ENCODE measurements at places on chromosomes 7 and 10. TPM values are rescaled to one million over a fixed set of nuclear protein-coding genes. Genes with fewer than 3 reads are reported as not detected.

GPR26 gene
- total RNA-seq: not detected

MYL7 gene
- total RNA-seq: 13.0 TPM

LLCFC1 gene
- not detected for total RNA-seq

TMEM176B gene
- total RNA-seq: 7.7 TPM

SLC26A3 gene
- total RNA-seq: not detected

GNAT3 gene
- total RNA-seq: not detected

CUBN gene
- total RNA-seq: 2.0 TPM

PALS2 gene
- 52.2 TPM for total RNA-seq

RNF32 gene
- 0.75 TPM for total RNA-seq

SFTPA1 gene
- total RNA-seq: not detected

HYAL4 gene
- 0.09 TPM for total RNA-seq

FAM20C gene
- total RNA-seq: 24.0 TPM

PON3 gene
- 5.0 TPM for total RNA-seq

PTPN20 gene
- total RNA-seq: 0.53 TPM

EIF4H gene
- 141 TPM for total RNA-seq

TEX36 gene
- total RNA-seq: not detected

ZP3 gene
- 0.49 TPM for total RNA-seq

GCK gene
- total RNA-seq: 4.4 TPM

DENND2A gene
- 23.9 TPM for total RNA-seq

GRCh38 chr7:148022832-148023231 is 567.7 kb upstream of the C7orf33 start:
- H3K27ac ChIP-seq: no peak overlapping the region
- no peaks in the 10 kb centered on the region for H3K4me1 ChIP-seq
- no peaks in the 10 kb centered on the region for H3K36me3 ChIP-seq

GRCh38 chr10:15745751-15746150 is 26.0 kb upstream of the ITGA8 start:
- H3K27me3 ChIP-seq: no peaks in the 10 kb centered on the region
- H3K4me1 ChIP-seq: peaks cover 50% of the 10 kb centered on the region
- H3K4me3 ChIP-seq: no peak overlapping the region
- peak overlapping the region; percentile 90 for H3K27ac ChIP-seq
- H3K36me3 ChIP-seq: no peaks in the 10 kb centered on the region
- DNase-seq: peak; percentile 95

- H3K4me1 ChIP-seq: no peaks in the 10 kb centered on the region
- DNase-seq: peak; percentile 2
- no peaks in the 10 kb centered on the region for H3K36me3 ChIP-seq
Measured at GRCh38 chr7:106463851-106464611, 179.2 kb upstream of the NAMPT start.

DNA sequence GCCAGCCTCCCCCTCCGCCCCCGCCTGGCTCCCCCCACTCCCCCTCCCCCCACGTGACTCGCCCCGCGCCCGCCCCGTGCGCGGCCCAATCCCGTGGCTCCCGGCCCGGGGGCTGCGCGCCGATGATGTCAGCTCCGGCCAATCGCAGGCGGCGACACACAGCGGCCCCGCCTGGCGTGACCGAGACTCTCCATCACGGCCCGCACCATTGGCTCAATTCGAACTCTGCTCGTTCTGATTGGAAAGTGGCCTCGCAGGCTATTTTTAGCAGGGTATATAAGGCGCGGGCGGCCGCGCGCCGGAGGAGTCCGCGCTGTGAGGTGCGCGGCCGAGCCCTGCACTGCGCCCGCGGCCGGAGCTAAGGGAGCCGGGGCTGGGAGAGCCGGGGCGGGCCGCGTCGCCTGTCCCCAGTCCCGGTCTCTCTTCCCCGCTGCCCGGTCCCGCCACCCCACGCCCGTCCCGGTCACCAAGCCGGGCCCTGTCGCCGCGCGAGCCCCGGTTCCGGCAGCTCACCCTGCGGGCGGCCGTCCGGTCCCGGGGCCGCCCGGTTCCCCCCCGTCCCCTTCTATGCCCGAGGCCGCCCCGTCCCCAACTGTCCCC is 342 bp upstream of the KLF6 start:
- peaks cover 23% of the 10 kb centered on the region for H3K36me3 ChIP-seq
- H3K4me3 ChIP-seq: peak overlapping the region; percentile 96
- H3K27me3 ChIP-seq: no peaks in the 10 kb centered on the region
- peak overlapping the region; percentile 99 for H3K27ac ChIP-seq
- peaks cover 25% of the 10 kb centered on the region for H3K4me1 ChIP-seq
- peak; percentile 99 for DNase-seq

DNA sequence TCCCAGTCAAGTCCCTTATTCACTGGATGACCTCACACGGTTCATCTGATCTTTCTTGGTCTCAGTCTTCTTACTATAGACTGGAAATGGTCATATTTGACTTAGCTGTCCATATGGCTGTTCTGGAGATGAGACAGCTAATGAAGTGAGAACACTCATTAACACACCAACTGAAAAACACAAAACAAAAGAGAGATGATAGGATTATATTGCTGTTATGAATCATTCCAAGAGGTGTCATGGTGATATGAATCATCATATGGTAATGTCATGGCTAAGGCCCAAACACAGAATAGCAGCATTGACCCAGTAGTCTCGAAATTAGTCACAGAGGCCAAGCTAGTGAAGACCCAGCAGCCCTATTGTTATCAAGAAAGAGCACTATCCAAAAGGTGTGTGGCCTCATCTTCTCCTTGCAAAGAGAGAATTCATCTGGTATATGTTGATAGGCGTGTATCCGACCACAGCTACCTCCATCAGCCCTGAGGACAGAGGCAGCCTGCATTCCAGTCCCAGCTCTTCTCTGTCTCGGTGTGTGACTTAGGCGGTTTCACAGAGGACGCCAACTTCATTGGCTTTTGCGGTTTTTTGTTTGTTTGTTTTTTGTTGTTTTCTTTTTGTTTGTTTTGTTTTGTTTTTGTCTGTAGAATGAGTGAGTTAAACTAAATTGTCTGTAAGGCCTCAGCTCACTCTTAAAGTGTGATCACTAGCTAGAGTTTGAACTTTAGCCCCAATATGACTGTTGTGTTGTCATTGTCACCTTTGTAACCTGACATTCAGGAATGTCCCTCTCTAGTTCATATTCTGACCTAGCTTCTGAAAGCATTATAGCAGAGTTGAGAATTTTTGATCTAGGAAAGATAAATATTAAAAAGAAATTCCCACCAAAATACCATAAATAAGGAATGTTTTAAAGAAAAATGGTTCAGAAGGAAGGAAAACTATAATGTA is 97.4 kb upstream of the PDCD4 start:
- no peak for DNase-seq
- H3K27ac ChIP-seq: no peak overlapping the region
- H3K27me3 ChIP-seq: no peaks in the 10 kb centered on the region
- no peaks in the 10 kb centered on the region for H3K4me1 ChIP-seq

- no peak for DNase-seq
- no peaks in the 10 kb centered on the region for H3K27me3 ChIP-seq
Measured at GRCh38 chr10:15043674-15044073, at the start of gene OLAH. TSS of gene OLAH (plus strand) at chr10:15043943. CDS start at chr10:15047289, 3,346 bp downstream.

DNA sequence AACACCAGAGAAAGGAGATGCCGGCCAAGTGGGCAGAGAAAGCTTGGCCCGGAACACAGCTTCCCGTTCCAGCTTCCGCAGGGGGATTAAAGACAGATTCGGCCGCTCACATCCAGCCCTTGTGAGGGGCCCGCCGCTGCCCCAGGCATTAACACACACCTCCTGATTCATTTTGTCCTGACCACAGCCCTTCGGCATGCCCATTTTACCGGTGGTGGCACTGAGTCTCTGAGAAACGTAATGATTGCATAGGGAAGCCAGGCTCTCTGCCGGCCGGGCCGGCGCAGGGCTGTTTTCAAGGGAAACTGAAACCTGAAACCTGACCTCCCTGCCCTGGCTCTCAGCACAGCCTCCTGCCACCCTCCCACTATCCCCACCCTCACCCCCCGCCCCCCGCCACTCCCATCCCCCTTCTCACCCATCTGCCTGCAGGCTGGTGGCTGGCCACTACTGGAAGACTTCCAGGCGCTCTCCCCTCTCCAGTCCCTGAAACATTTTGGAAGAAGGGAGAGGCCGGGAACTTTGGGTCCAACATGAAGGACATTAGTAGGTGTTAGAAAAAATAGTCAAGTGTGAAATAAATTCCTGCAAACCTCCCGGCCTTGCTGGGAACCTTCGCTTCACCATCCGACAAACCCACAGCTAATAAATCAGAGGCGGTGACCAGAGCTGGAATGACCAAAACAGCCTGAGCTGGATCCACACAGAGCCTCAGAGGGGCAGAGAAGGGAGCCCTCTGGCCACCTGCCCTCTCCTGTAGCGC is 83.5 kb upstream of the CUX1 start:
- peaks cover 2% of the 10 kb centered on the region for H3K27me3 ChIP-seq
- H3K4me1 ChIP-seq: peaks cover 19% of the 10 kb centered on the region
- H3K27ac ChIP-seq: peak overlapping the region; percentile 80
- DNase-seq: peak; percentile 86
- peak overlapping the region; percentile 19 for H3K4me3 ChIP-seq

GRCh38 chr10:122308417-122309141 is 37.5 kb downstream of the BTBD16 start:
- no peak overlapping the region for H3K4me3 ChIP-seq
- DNase-seq: peak; percentile 71
- H3K27ac ChIP-seq: peak overlapping the region; percentile 92

DNA sequence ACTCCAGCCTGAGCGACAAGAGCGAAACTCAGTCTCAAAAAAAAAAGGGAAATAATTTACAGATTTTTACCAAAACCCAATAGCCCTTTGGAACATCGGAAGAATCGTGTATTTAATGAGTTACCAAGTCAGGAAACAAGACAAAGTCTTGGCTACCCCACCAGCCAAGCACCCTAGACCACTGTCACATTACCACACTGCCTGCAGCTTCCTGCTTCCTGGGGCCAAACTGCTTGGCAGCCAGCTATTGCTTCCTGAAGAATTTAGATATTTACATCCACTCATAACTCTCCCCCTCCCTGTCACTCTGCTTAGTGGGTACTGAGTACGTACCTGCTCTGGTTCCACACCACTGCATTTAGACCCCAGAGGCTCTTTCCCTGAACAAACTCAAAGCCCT is 14.1 kb upstream of the TNPO3 start:
- no peaks in the 10 kb centered on the region for H3K36me3 ChIP-seq
- DNase-seq: no peak
- H3K27ac ChIP-seq: no peak overlapping the region
- H3K27me3 ChIP-seq: peaks cover 12% of the 10 kb centered on the region

- no peaks in the 10 kb centered on the region for H3K27me3 ChIP-seq
- no peaks in the 10 kb centered on the region for H3K36me3 ChIP-seq
- H3K27ac ChIP-seq: no peak overlapping the region
- no peak overlapping the region for H3K4me3 ChIP-seq
Measured at GRCh38 chr7:114051871-114052331, 133.1 kb upstream of the PPP1R3A start.

GRCh38 chr10:34031400-34031799 is 696.9 kb upstream of the NRP1 start:
- no peak overlapping the region for H3K4me3 ChIP-seq
- no peaks in the 10 kb centered on the region for H3K36me3 ChIP-seq
- H3K27ac ChIP-seq: no peak overlapping the region
- peaks cover 10% of the 10 kb centered on the region for H3K4me1 ChIP-seq
- H3K27me3 ChIP-seq: no peaks in the 10 kb centered on the region

DNA sequence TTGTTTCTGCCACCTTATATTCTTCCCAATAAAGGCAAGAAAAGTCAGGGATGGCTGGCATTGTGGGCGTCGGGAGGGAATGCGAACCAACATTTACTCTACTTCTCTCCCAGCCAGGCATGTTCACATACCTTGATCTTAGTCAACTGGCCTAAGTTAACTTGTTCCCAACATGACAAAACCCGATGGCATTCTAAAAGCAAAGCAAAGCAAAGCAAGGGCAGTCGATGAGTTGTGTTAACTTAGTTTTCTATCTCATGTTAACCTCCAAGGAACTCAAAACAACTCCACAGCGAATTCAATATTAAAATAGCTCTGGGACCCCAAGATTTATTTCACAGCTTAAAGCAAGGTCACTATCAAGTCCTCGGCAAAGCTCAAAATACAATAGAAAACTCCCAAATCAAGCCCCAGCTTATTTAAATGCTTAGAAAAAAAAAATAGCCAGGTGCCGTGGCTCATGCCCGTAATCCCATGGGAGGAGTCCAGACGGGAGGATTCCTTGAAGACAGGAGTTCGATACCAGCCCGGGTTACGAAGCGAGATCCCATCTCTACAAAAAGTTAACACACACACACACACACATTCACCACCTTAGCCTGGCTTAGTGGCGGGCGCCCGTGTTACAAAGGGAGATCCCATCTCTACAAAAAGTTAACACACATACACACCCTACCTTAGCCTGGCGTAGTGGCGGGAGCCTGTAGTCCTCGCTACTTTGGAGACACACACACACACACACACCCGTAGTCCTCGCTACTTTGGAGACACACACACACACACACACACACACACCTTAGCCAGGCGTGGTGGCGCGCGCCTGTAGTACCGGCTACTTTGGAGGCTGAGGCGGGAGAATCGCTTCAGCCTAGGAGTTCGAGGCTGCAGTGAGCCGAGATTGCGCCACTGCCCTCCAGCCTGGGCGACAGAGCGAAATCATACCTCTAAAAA is 901 bp upstream of the CCNY start:
- DNase-seq: peak; percentile 36
- H3K4me1 ChIP-seq: peaks cover 17% of the 10 kb centered on the region
- H3K4me3 ChIP-seq: peak overlapping the region; percentile 83
- H3K36me3 ChIP-seq: peaks cover 9% of the 10 kb centered on the region

GRCh38 chr7:137960020-137960419 is 41.9 kb downstream of the CREB3L2 start:
- no peaks in the 10 kb centered on the region for H3K27me3 ChIP-seq
- DNase-seq: peak; percentile 84
- H3K36me3 ChIP-seq: peaks cover 10% of the 10 kb centered on the region
- H3K4me1 ChIP-seq: peaks cover 4% of the 10 kb centered on the region
- H3K27ac ChIP-seq: no peak overlapping the region
- H3K4me3 ChIP-seq: no peak overlapping the region

- H3K36me3 ChIP-seq: no peaks in the 10 kb centered on the region
- DNase-seq: peak; percentile 77
- no peaks in the 10 kb centered on the region for H3K4me1 ChIP-seq
- H3K4me3 ChIP-seq: no peak overlapping the region
- H3K27ac ChIP-seq: no peak overlapping the region
Measured at GRCh38 chr10:50937230-50937907, 51.9 kb upstream of the A1CF start.

- peak; percentile 6 for DNase-seq
- peaks cover 9% of the 10 kb centered on the region for H3K4me1 ChIP-seq
Measured at GRCh38 chr10:87658858-87659555, 671 bp upstream of the PAPSS2 start.

DNA sequence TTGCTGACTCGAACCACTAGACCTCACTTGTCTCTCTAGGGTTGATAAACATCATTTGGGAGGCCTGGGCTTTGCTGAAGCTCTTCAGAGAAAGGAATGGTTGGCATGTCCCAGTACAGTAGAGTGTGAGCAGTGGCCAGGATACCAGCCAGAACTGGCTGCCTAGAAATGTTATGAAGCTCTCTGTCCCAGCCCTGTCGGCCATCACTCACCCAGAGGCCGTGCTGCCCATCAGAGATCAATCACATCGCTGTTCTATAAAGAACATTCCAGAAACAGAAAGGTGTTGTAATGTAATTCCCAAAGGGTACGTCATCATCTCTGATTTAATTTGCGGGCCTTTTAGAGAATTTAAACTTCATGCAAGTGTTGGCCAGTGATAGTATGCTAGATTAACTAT is 111.5 kb downstream of the PRPF18 start:
- H3K4me1 ChIP-seq: peaks cover under 1% of the 10 kb centered on the region
- no peaks in the 10 kb centered on the region for H3K27me3 ChIP-seq
- no peak for DNase-seq
- H3K4me3 ChIP-seq: no peak overlapping the region
- no peak overlapping the region for H3K27ac ChIP-seq

All from muscle of leg (tissue), 16 donors.